Smooth muscle cell of the umbilical artery (primary cell): ENCODE measurements at places on chromosomes 3 and 15. TPM values are rescaled to one million over a fixed set of nuclear protein-coding genes. Genes with fewer than 3 reads are reported as not detected.

The FANCD2OS gene
- total RNA-seq = not detected in 2 replicates

The XYLB gene
- 3.6 and 6.0 TPM in 2 replicates for total RNA-seq

The CCR8 gene
- total RNA-seq = not detected in 2 replicates

The UBE2E1 gene
- 97.8 and 126 TPM in 2 replicates for total RNA-seq

The TFRC gene
- 446 and 494 TPM in 2 replicates for total RNA-seq

The CHRFAM7A gene
- total RNA-seq = under 0.01 TPM in 1 of 2 replicates, not detected in the other

The PDZRN3 gene
- total RNA-seq = 12.3 and 114 TPM in 2 replicates

The PFKFB4 gene
- 44.6 and 46.0 TPM in 2 replicates for total RNA-seq

The LTF gene
- total RNA-seq = not detected in 2 replicates
